ENCODE measurements at places on chromosomes 2 and 18.

GRCh38 chr2:153455403-153455802 is 23.2 kb downstream of the RPRM start:
- H3K27me3 ChIP-seq = no peaks in the 10 kb centered on the region
- no peaks in the 10 kb centered on the region for H3K4me1 ChIP-seq
- DNase-seq = no peak
- H3K36me3 ChIP-seq = no peaks in the 10 kb centered on the region

DNA sequence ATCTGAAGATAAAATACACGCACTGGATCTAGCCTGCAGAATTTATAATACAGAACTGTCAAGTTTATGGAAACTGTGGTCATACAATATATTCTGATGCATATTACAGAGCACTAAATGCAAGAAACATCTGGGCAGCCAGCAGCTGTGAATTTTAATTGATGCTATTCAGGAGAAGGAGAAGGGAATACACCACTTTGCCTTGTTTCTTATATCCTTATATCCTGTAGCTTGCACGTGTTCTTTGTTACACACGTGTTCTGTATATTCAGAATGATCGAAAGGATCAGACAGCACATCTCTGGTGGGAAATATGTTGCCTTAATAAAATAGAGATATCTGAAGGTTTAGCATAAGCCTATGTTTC is 335.8 kb downstream of the AGPS start:
- H3K27me3 ChIP-seq = no peaks in the 10 kb centered on the region
- no peak for DNase-seq
- H3K36me3 ChIP-seq = no peaks in the 10 kb centered on the region
- H3K4me3 ChIP-seq = no peak overlapping the region

GRCh38 chr2:23622466-23622865 is 237.5 kb downstream of the KLHL29 start:
- no peak overlapping the region for H3K27ac ChIP-seq
- H3K27me3 ChIP-seq = no peaks in the 10 kb centered on the region
- H3K36me3 ChIP-seq = no peaks in the 10 kb centered on the region
- no peaks in the 10 kb centered on the region for H3K4me1 ChIP-seq

DNA sequence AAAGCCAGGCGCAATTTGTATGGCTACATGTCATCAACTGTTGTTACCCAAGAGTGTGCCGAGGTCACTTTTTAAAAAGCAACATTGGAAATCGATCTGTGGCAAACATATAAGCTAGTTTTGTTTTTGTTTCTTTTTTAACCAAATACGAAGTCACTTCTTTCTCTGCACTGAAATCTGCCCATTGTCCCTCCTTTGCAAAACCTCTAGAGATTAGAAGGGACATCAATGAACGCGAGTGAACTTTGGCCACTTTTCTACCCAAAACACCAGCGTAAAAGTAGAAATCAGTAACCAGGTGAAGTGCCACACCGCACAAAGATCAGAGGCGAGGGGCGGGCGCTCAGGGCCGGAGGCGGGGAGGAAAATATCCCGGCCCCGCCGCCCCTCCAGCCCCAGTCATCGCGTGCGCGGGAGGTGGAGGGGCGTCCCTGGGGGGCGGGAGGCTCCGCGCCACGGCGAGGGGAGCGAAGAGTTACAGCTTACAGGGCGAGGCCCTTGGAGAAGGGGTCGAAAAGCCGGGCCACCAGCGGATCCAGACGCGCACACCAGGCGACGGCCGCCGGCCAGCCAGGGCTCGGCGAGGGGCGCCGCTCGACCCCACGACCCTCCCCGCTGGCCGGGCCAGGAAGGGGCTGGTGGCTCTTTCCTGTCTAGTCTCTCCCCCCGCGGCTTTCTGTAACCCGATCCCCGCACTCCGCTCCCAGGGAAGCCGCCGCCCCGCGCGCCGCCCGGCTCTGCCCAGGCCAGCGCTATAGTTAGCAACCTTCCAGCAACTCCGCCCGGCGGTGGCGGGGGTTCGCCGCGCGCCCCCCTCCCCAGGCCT is 993 bp downstream of the RBMS1 start:
- peak; percentile 71 for DNase-seq
- H3K4me1 ChIP-seq = peaks cover 24% of the 10 kb centered on the region
- no peaks in the 10 kb centered on the region for H3K36me3 ChIP-seq
- peak overlapping the region; percentile 72 for H3K27ac ChIP-seq
- H3K27me3 ChIP-seq = peaks cover 9% of the 10 kb centered on the region

DNA sequence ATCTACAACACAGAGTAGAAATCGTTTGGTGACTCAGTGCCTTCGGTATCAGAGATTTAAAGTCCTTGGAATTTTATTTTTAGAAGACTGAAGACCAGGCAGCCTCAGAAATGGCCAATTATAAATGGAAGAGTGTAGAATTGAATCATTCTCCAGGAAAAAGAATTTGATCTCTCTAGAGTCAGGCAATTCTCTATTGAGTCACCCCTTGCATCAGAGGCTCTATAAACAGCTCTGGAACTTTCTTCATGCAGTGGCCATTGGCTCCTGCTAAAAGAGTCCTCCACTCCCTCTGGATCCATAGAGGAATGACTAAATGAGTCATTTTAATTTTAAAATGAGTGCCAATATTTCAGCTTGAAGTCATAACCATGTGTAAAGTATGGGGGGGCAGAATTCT is 816.2 kb downstream of the TDRD15 start:
- H3K4me1 ChIP-seq = no peaks in the 10 kb centered on the region
- no peaks in the 10 kb centered on the region for H3K27me3 ChIP-seq
- DNase-seq = no peak
- no peaks in the 10 kb centered on the region for H3K36me3 ChIP-seq
- no peak overlapping the region for H3K4me3 ChIP-seq

GRCh38 chr2:102103992-102104871 is 38.3 kb upstream of the IL1R1 start:
- no peaks in the 10 kb centered on the region for H3K36me3 ChIP-seq
- no peaks in the 10 kb centered on the region for H3K27me3 ChIP-seq
- no peaks in the 10 kb centered on the region for H3K4me1 ChIP-seq
- H3K4me3 ChIP-seq = no peak overlapping the region
- H3K27ac ChIP-seq = no peak overlapping the region
- no peak for DNase-seq

- no peak overlapping the region for H3K27ac ChIP-seq
- H3K36me3 ChIP-seq = peaks cover 79% of the 10 kb centered on the region
- no peak for DNase-seq
Observed at GRCh38 chr2:127508023-127508630, 18.2 kb downstream of the IWS1 start.

- H3K27ac ChIP-seq = no peak overlapping the region
- H3K4me1 ChIP-seq = no peaks in the 10 kb centered on the region
- no peak for DNase-seq
Observed at GRCh38 chr2:1370461-1370860, 42.8 kb upstream of the TPO start.

DNA sequence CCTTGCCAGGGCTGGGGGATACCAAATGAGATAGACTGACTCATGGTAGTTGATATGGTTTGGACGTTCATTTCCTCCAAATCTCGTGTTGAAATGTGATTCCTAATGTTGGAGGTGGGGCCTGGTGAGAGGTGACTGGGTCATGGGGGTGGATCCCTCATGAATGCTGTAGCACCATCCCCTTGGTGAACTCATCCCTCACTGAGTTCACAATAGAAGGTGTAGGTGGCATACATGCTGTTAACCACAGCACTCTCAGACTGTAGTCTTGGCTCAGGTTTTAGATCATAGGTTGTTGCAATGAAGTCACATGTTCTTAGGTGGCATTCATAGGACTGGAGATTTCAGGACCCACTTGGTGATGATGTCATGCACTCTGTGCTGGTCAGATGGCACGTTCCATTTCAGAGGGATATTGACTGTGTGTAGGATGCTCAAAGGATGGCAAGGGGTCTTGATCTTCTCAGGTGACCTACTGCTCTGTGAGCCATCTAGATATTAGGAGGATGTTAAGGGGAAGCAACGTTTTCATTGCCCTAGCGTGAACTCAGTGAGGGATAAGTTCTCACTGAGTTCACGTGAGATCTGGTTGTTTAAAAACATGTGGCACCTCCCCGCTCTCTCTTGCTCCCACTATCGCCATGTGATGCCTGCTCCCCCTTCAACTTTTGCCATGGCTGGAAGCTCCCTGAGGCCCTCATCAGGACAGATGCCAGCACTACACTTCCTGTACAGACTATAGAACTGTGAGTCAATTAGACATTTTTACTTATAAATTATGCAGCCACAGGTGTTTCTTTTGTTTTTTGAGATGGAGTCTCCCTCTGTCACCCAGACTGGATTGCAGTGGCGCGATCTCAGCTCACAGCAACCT is 73.8 kb upstream of the ACAA2 start:
- H3K36me3 ChIP-seq = no peaks in the 10 kb centered on the region
- no peaks in the 10 kb centered on the region for H3K27me3 ChIP-seq
- no peak overlapping the region for H3K4me3 ChIP-seq
- no peaks in the 10 kb centered on the region for H3K4me1 ChIP-seq
- no peak for DNase-seq

GRCh38 chr2:35416391-35417140 is 939.0 kb upstream of the CRIM1 start:
- no peaks in the 10 kb centered on the region for H3K36me3 ChIP-seq
- no peak overlapping the region for H3K27ac ChIP-seq
- H3K4me1 ChIP-seq = no peaks in the 10 kb centered on the region

- H3K27ac ChIP-seq = no peak overlapping the region
- H3K36me3 ChIP-seq = peaks cover 4% of the 10 kb centered on the region
- H3K4me1 ChIP-seq = peaks cover 9% of the 10 kb centered on the region
- DNase-seq = no peak
Observed at GRCh38 chr2:68203587-68203986, 45.9 kb downstream of the PNO1 start.

GRCh38 chr2:216221811-216222210 is 112.7 kb downstream of the XRCC5 start:
- H3K27ac ChIP-seq = no peak overlapping the region
- no peak for DNase-seq
- H3K27me3 ChIP-seq = no peaks in the 10 kb centered on the region
- no peaks in the 10 kb centered on the region for H3K36me3 ChIP-seq

DNA sequence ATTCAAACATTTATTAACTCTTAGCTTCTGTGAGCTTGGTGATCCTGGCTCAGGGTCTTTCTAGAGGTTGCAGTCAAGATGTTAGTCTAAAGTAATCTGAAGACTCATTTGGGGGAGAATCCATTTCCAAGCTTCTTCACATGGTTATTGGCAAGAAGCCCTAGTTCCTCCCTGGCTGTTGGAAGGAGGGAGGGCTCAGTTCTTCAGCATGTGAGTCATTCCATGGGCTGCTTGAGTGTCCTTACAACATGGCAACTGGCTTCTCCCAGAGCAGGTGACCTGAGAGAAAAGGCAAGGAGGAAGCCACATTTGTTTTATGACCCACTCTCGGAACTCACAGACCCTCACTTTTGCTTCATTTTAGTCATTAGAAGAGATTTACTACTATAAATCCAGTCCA is 10.6 kb upstream of the C2orf74 start:
- no peak overlapping the region for H3K27ac ChIP-seq
- H3K27me3 ChIP-seq = no peaks in the 10 kb centered on the region
- no peaks in the 10 kb centered on the region for H3K4me1 ChIP-seq
- H3K4me3 ChIP-seq = no peak overlapping the region
- H3K36me3 ChIP-seq = no peaks in the 10 kb centered on the region
